Cortex of kidney (tissue), 1 donor: ENCODE measurements at places on chromosomes 12 and 14.

- DNase-seq: no peak
These were observed 27.9 kb downstream of the RHOF start for GRCh38 chr12:121765573-121765972.

- DNase-seq: no peak
These were observed 37.9 kb downstream of the TSPAN9 start for GRCh38 chr12:3115078-3115477.

DNA sequence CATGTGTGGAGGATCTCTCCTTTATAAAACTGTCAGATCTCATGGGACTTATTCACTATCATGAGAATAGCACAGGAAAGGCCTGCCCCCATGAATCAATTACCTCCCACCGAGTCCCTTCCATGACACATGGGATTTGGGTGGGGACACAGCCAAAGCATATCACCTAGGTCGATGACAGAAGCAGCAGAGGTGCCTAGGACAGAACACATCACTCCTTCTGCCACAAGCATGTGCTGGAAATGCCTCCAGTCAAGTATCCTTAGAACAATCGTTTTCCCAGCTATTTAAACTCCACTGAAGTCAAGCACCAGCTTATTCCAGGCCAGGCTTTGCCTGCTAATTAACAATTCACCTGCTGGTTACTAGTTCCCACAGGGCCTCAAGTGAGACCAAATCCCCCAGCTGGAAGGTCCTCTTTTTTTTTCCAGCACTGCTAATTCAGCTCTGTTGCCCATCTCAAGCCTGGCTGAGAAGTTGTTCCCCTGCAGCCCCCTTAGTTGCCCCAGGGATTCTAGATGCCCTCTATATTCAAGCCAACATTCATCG is 212.3 kb upstream of the NUDT4 start:
- no peak for DNase-seq

GRCh38 chr12:11756523-11756922 is 107.0 kb downstream of the ETV6 start:
- DNase-seq: no peak

- DNase-seq: no peak
These were observed 466 bp downstream of the SAV1 start for GRCh38 chr14:50667684-50667995.

GRCh38 chr14:39666386-39666785 is 234.2 kb upstream of the FBXO33 start:
- DNase-seq: no peak

GRCh38 chr14:89418976-89419375 is 1.9 kb upstream of the FOXN3 start:
- DNase-seq: no peak

DNA sequence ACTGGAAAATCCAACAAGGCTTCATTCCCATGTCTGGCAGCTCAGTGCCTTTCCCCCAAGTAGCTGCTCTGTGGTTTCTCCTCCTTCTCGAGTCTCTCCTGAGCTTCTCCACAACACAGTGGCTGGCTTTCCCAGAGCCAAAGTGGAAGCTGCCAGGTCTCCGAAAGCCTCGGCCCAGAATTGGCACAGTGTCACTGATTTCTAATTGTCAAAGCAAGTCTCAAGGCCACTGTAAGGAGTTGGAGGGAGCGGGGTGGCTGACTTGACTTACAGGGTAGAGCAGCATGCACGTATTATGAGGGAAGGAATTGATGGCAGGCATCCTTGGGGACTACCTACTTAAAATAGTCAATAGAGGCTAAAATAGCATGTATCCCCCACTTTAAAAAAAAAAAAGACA is 6.7 kb upstream of the CPNE8 start:
- no peak for DNase-seq

DNA sequence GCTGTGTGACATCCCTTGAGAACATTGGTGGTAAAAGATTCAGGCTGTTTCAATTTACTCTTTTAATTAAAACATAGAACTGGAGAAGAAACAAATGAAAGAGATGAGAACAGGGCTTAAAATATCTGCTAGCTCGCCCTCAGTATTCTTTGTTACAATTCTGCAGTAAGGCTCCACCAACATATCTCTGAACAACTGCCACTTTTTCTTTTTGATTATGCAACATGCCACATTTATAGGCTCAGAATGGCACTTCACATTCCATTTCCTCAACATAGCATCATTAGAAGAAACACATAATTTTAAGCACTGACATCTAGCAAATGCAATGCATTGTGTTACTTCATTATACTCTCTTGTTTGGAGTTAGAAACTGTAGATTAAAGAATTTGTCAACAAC is 1315.2 kb downstream of the LRFN5 start:
- no peak for DNase-seq

DNA sequence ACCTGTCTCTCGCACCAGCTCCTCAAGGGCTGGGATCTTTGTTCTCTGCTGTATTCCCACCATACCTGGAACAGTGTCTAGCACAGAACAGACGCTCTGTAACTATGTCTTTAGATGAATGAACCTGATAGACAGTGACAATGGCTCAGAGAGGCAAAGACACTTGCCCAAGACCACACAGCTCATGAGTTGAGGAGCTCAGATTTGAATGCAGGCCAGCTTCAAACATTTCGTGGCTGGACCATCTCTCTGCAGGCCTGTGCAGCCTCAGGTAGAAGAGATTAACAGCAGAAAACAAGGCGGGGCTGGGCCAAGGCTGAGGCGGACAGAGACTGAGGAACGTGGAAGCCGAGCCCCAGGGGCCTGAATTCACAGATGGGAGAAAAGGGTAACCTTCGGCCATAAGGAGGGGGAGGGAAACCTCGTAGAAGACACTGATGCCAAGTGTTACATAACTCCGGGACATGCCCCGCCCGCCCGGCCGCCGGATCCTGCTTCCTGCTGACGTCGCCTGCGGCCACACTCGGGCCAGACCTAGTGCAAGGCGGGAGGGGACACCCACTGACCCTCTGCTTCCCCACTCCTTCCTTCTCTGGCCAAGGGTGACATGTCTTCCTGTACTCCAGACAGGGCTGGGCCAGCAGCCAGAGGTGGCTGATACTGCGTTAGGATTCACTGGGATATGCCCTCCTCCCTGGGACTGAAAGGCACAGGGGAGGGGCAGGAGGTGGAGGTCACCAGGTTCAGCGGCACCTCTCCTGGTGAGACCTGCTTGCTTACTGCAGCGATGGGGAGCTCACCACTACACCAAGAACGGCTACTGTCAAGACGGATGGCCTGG is 86.8 kb downstream of the RFLNA start:
- DNase-seq: peak; percentile 65

DNA sequence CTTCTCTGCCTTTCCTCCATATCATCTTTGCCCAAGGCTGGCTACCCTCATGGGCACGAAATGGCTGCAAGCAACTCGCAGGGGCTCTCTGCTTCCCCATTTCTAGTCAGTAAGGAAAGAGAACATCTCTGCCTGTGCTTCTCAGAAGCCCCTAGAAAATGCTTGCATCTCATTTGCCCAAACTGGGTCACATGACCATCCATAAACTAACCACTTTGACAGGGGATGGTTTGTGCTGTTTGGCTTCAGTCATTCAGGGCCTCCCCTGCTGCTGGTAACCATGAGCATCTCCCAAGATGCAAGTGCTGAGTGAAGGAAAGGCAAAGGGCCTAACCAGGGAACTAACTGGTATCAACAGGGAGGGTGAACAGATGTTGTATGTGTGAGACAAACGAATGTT is 91.1 kb downstream of the CCDC60 start:
- no peak for DNase-seq
